ENCODE measurements at places on chromosomes 1 and 21.

DNA sequence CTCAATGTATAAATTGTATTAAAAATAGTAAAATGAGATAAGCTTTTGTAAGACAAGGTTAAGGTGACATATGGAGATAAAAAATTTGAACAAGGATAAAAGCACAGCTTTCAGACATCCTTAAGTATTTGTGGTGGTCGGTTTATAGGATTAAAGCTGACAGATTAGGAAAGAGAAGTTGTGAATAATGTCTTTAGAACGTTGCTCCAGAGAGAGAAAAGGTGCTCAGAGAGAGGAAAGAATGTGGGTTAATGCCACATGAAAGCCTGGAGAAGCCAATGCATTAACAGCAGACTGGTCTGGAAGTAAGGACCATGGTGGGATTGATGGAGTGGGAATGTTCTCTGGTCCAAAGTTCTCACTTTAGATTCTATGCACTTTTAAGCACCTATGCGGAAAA lies 44.8 kb downstream of the ATP6V1G3 start:
- no peak for DNase-seq

- DNase-seq, result peak; percentile 9
Observed at GRCh38 chr1:85275701-85276214, 674 bp downstream of the BCL10 start.

DNA sequence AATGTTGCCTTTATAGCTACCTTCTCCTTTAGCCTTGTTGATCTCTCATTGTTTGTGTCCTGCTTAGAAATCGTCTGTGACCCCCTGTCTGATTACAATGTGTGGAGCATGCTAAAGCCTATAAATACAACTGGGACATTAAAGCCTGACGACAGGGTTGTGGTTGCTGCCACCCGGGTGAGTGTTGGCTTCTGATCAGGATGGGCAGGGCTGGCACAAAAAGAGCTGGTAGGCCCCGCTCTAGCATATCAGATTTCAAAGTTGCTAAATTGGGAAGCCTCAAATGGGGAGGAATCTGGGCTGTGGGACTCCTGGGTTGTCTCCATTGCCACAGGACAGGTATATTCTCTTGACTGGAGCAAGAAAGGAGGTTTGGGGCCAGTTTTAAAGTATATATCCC lies 8.4 kb downstream of the NCSTN start:
- no peak for DNase-seq

DNA sequence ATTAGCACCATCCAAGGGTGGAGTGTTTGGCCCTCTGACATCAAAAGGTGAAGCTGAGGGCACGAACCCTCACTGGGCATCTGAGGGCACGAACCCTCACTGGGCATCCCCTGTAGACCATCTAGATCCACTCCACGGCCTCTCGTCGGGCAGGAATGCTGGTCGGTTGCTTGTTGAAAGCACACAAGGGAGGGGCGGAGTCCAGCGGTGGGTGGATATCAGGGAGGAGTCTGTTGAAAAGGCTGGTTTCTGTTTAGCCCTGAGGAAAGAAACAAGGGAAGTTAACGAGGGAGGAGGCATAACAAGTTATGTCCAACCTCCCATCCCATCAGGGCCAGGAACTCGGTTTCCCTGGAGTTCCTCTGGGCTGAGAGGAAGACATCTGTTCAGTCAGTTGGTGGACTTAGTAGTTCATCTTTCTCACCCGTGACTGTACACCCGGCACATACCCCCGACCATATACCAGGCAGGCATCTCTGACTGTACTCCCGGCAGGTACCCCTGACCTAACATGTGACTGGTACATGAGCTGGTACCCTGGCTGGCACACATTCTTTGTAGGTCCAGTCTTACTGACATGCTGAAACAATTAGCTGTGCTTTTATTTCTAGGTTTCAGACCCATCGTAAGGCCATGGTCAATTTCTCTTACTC lies 32.1 kb upstream of the PDE9A start:
- DNase-seq, result no peak

- no peak for DNase-seq
Observed at GRCh38 chr1:204405988-204406387, 5.6 kb downstream of the PPP1R15B start.

GRCh38 chr1:3821004-3821403 lies 24.7 kb upstream of the LRRC47 start:
- no peak for DNase-seq

DNA sequence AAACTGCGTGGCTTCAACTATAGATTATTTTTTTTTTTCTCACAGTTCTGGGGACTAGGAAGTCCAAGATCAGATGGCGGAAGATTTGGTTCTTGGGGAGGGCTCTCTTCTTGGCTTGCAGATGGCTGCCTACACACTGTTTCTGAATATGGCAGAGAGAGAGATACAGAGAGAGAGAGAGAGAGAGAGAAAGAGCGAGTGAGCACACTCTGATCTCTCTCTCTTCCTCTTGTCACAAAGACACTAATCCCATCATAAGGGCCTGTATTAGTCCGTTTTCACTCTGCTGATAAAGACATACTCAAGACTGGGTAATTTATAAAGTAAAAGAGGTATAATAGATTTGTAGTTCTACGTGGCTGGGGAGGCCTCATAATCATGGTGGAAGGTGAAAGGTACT lies 79.5 kb downstream of the IGSF21 start:
- DNase-seq, result no peak

DNA sequence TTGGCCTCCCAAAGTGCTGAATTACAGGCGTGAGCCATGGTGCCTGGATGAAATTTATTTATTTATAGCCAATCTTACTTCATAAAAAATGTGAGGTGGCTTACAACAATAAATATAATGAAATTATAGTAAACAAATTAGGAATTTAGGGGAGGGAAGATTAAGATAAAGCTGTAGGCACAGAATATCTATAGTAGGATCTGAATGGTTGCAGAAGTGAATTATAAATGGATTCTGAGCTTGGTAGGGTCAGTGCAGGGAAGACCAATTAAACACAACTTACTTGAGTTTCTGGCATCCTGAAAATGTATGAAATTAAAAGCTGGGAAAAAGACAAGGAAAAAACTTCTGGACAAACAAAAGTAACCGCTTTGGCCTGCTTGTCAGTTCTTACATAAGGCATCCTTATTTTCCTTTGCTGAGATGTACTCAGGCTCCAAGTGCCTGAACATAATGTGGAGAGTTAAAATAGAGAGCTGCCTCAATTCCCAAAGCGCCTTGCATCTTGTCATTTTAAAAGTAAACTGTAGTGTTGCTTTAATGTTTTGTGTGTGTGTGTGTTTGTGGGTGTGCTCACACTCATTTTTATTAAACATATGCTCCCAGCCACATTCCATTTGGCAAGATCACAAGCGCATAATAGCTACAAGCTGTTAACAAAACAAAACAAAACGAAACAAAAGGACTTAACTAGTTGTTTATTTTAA lies 247.3 kb downstream of the S1PR1 start:
- no peak for DNase-seq

DNA sequence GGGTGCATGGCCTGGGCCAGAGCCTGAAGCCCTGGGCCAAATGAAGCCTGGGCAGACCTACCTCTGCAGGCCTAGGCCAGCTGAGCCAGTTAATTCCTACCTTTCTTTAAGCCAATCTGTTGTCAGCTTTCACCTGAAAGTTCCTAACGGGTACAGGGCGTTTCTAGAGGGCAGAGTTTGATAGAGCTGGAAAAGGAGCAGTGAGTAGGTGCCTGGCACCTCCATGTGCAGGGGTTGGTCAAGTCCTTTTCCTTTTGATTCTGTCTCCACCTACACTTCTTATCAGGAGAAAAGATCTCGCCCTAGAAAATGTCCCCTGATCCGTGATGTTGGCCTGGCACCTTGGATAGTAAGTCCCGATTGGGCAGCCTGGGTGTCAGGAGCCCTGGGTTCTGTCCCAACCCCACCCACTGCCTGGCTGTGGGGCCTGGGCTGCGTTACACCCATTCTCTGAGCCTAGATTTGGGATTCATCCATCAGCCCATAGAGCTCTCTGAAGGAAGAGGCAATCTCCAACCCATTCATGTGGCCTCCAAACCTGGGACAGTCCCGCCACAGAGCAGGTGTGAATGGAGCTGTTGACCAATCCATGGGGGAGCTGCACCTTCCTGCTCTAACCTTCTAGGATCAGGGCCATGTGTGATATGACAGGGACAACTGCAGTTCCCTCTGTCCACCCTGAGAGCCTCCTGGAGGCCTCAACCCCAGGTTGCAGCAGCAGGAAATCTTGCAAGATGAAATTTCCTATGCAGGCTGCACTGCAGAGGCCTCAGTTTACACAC lies 304.3 kb downstream of the MATN1 start:
- DNase-seq, result no peak

DNA sequence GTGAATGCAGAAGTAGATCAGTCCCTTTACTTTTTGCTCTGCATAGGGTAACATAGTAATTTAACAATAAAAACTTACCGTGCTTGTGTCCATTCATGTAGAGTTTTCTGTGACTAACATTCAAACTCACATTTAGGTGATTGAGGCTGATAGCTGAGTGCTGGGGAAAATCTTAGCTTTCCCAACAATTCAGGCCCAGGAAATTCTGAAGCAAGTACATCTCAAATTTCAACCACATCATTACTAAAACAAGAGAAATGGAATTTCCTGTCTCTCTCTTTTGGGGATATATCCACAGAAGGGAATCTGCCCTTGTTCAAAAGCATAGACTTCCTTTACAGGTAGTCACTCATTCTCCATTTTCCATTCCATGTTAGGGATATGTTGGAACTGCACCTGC lies 33.1 kb upstream of the C1orf146 start:
- DNase-seq, result no peak

GRCh38 chr1:201023517-201023902 lies at the start of gene KIF21B:
Gene KIF21B, minus strand, starts transcription at chr1:201023714. Its CDS starts 331 bp downstream, at chr1:201023383.
- DNase-seq, result peak; percentile 89

GRCh38 chr21:45279446-45280177 lies 8.1 kb downstream of the POFUT2 start:
- no peak for DNase-seq

- DNase-seq, result no peak
Observed at GRCh38 chr1:56374026-56374974, 205.1 kb downstream of the PLPP3 start.

GRCh38 chr1:228032041-228032440 lies 25.2 kb downstream of the WNT3A start:
- DNase-seq, result no peak

- no peak for DNase-seq
Observed at GRCh38 chr1:14848625-14849024, 250.1 kb downstream of the KAZN start.

- DNase-seq, result no peak
Observed at GRCh38 chr1:22782406-22782805, 71.8 kb downstream of the EPHB2 start.

- DNase-seq, result no peak
Observed at GRCh38 chr21:42262831-42263231, 43.9 kb downstream of the ABCG1 start.

- DNase-seq, result no peak
Observed at GRCh38 chr1:152513081-152513480, 1.2 kb upstream of the CRCT1 start.

- no peak for DNase-seq
Observed at GRCh38 chr1:107952989-107953388, 12.0 kb downstream of the VAV3 start.

DNA sequence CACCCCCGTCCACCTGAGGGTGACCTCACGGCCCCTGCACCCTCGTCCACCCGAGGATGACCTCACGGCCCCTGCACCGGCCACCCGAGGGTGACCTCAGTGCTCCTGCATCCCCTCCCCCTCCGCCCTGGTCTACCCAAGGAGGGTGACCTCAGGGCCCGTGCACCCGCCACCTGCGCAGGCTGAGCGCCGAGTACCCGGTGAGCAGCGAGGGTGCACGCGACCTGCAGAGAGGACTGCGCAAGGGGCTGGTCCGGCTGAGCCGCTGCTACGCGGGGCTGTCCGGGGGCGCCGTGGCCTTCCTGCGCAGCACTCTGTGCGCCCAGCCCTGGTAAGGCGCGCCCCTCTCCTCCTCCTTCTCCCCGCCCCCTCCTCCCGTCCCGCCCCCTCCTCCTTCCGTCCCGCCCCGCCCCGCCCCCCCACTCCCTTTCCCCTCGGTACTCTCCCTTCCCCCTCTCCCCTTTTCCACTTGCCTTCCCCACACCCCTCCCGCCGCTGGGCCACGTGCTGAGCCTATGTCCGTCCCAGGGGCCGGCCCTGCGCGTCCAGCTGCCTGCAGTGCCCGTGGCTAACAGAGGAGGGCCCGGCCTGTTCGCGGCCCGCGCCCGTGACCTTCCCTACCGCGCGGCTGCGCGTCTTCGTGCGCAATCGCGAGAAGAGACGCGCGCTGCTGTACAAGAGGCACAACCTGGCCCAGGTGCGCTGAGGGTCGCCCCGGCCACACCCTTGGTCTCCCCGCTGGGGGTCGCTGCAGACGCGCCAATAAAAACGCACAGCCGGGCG lies 28.4 kb downstream of the TRIM11 start:
- DNase-seq, result peak; percentile 42

- DNase-seq, result no peak
Observed at GRCh38 chr1:11377954-11378353, 101.0 kb upstream of the DISP3 start.

- no peak for DNase-seq
Observed at GRCh38 chr1:58735586-58735985, 35.7 kb upstream of the MYSM1 start.

DNA sequence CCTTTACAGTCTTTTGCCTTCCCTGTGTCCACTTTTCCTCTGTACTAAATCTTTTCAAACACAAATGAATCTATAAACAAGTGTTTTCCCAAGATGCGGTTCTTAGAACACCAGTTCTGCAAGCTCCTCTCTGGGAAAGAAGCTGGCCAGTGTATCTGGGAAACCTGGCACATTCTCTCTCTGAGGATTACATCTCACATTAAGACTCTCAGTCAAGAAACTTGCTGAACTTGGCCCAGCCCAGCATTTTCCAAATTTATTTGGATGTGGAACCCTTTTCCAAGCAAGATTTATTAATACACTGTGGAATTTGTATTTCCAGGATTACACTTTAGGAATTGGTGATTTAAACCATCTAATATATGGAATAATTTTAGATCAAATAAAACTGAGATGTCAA lies 105.7 kb downstream of the ZNF281 start:
- DNase-seq, result no peak

DNA sequence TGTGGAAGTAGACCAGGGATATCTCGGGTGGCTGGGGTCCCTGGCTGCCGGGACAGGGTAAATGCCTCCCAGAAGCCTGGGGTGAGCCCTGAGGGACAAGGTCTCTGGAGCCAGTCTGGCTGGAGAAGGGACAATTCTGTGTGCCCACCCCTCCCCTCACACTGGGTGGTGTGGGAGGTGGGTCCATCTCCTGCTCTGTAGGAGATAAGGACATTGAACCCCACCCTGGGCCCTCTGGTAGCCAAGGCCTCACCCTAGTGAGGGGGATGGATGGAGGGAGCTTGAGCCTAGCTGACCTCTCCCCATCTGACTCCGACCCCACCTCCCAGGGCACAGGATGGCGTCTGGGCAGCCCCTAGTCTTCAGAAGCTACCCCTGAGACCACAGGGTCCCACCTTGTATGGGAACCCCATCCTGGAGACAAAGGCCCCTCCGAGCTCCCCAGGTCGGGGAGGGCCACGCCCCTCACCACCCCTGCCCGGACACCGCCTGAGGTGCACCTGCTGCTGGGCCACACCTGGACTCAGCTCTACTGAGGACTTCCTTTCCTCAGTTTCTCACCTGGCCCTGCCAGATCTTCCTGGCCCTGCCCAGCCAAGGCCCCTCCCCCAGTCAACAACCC lies 4.3 kb downstream of the AGRN start:
- DNase-seq, result no peak

- no peak for DNase-seq
Observed at GRCh38 chr1:19007491-19008441, 51.3 kb upstream of the IFFO2 start.

Measured in CD4-positive, alpha-beta T cell treated with Interleukin-6 at 100 ng/mL for 8 hours (primary cell).